ENCODE measurements at places on chromosomes 5 and 9. TPM values are rescaled to one million over a fixed set of nuclear protein-coding genes. Genes with fewer than 3 reads are reported as not detected.

SYK gene
- 0.09 TPM for total RNA-seq

PCDHA6 gene
- total RNA-seq, result not detected

TERT gene
- total RNA-seq, result 2.1 TPM

GPX8 gene
- 36.3 TPM for total RNA-seq

SPATA31E1 gene
- total RNA-seq, result 0.03 TPM

TMOD1 gene
- total RNA-seq, result 2.9 TPM

MSX2 gene
- total RNA-seq, result 5.2 TPM

NOP16 gene
- total RNA-seq, result 121 TPM

IFNA2 gene
- total RNA-seq, result not detected

CDH12 gene
- total RNA-seq, result not detected

All from A549 treated with CORT108297 at 1 μM for 4 hours (cell line).